Thyroid gland (tissue), 4 donors: ENCODE measurements at places on chromosomes 2 and 18. TPM values are rescaled to one million over a fixed set of nuclear protein-coding genes. Genes with fewer than 3 reads are reported as not detected.

GRCh38 chr18:52237551-52237950 is 102.4 kb upstream of the DCC start:
- no peak for DNase-seq
- no peaks in the 10 kb centered on the region for H3K4me1 ChIP-seq
- H3K27ac ChIP-seq = no peak overlapping the region
- H3K27me3 ChIP-seq = no peaks in the 10 kb centered on the region
- H3K36me3 ChIP-seq = no peaks in the 10 kb centered on the region

DNA sequence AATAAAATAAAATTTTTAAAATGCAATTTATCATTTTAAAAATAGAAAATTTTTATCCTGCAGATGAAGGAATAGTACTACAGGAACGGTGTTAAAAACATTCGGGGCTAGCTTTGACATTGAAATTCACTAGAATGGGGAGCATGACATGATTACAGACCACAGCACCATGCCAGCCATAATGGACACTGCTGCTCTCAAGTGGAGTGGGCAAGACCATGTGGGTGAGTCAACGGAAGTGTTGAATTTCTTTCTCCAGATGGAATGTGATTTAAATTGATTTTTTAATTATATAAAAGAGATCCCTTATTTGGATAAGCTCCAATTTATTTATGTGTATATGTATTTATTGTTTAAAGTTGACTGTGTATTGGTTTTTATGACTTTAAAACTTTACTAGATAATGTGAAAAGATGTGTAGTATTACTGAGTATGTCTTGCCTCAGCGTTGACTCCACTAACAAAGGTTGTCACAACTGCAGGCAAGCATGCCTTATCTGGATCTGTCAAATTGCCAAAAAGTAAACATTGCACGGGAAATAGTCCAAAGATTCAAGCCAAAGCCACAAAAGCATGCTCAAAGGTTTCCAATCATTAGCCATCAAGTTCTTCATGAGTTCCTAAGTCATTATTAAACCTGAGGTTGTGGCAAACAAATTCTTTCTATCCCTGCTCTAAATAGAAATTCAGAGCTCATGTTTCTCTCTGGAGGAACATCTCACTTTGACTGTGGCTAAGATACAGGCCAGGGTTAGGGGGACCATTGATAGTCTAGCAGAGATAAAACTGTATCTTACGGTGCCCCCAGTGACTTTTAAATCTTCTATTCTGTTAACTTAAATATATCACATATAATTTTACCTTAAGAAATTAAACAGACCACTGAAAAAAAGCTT is 536.9 kb downstream of the TMX3 start:
- no peaks in the 10 kb centered on the region for H3K4me1 ChIP-seq
- no peak for DNase-seq
- no peak overlapping the region for H3K27ac ChIP-seq
- H3K4me3 ChIP-seq = no peak overlapping the region
- H3K27me3 ChIP-seq = no peaks in the 10 kb centered on the region

Gene TPO
- 7,965 TPM for total RNA-seq

DNA sequence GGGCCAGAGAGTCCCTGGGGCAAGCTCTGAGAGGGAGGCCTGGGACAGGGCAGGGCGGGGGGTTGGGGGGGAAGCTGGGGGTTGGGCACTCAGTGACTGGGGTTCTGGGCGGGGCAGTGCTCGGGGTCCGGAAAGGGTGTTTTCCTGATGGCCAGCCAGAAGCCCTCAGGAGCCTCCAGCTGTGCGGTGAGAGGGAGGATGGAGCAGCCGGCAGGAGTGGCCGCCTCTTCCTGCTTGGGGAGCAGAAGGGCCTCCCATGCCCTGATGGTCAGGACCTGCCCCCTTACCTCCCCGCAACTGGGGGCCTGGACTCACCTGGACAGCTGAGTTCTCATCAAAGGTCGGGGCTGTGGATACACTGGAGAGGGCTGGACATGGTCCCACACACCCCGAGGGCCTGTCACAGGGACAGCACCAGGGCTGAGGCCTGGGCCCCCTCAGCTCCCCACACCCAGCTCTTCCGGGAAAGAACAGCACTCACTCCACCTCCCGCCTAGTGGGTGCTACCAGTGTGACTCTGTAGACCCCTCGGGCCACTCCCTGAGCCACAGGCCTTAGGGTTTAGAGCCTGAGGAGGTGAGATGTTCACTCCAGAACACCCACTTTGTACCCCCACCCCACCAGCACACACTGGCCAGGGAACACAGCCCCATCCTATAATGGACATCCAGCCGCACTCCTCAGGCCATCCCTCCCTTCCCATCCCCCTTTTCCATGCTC is 6.7 kb downstream of the SFTPB start:
- no peak for DNase-seq
- no peaks in the 10 kb centered on the region for H3K4me1 ChIP-seq
- no peak overlapping the region for H3K4me3 ChIP-seq
- no peak overlapping the region for H3K27ac ChIP-seq
- no peaks in the 10 kb centered on the region for H3K36me3 ChIP-seq
- no peaks in the 10 kb centered on the region for H3K27me3 ChIP-seq

- no peaks in the 10 kb centered on the region for H3K27me3 ChIP-seq
- no peaks in the 10 kb centered on the region for H3K36me3 ChIP-seq
- no peak overlapping the region for H3K4me3 ChIP-seq
- no peak overlapping the region for H3K27ac ChIP-seq
- no peak for DNase-seq
- peaks cover 24% of the 10 kb centered on the region for H3K4me1 ChIP-seq
Measured at GRCh38 chr2:128369108-128369555, 50.5 kb upstream of the HS6ST1 start.
